ENCODE measurements at places on chromosomes 6 and 20.

GRCh38 chr6:25544833-25545232, 107.2 kb upstream of the SCGN start:
- no peak overlapping the region for H3K27ac ChIP-seq
- DNase-seq = no peak
- peaks cover 8% of the 10 kb centered on the region for H3K27me3 ChIP-seq
- peaks cover 15% of the 10 kb centered on the region for H3K36me3 ChIP-seq

DNA sequence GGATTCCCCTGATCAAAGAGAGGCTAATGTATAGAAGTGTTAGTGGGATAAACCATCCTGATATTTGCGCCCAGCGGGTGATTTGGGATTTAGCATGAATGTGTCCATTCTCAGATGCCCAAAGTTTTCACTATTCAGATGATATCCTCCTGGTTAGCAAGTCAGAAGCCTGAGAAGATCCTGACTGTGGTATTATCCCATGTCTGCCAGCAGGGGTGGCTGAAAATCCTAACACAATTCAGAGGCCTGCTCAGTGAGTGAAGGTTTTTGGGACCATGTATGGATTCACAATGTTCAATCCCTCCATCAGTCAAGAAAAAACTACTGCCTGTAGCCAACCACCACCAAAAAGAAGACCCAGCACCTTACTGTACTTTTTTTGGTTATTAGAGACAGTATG, 34.1 kb upstream of the SPACA1 start:
- H3K27me3 ChIP-seq = peaks cover 3% of the 10 kb centered on the region
- no peak for DNase-seq
- H3K36me3 ChIP-seq = no peaks in the 10 kb centered on the region
- H3K4me3 ChIP-seq = no peak overlapping the region
- H3K4me1 ChIP-seq = no peaks in the 10 kb centered on the region
- H3K27ac ChIP-seq = no peak overlapping the region

GRCh38 chr20:53220482-53221307, 248.5 kb downstream of the TSHZ2 start:
- H3K36me3 ChIP-seq = peaks cover 17% of the 10 kb centered on the region
- no peak overlapping the region for H3K27ac ChIP-seq
- peaks cover 7% of the 10 kb centered on the region for H3K27me3 ChIP-seq
- H3K4me1 ChIP-seq = peaks cover 19% of the 10 kb centered on the region
- DNase-seq = no peak

DNA sequence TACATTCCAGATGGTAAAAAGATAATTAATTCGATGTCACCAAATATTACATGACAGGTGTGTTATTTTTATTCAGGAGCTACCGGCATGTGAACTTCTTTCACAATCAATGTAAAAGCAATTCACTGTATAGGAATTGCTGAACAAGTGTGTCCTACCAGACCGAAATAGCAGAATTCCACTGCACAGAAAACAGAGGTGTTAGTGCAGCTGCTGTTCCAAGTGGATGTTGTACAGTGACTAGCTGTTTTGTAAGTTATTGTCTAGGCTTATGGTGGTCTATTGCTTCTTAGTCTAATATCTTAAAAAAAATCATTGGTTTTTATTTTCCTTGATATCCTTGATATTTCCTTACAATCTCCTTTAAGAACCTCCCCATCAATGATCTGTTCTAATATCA, 107.4 kb downstream of the COL19A1 start:
- no peaks in the 10 kb centered on the region for H3K4me1 ChIP-seq
- no peak for DNase-seq
- H3K27me3 ChIP-seq = no peaks in the 10 kb centered on the region
- no peak overlapping the region for H3K27ac ChIP-seq

DNA sequence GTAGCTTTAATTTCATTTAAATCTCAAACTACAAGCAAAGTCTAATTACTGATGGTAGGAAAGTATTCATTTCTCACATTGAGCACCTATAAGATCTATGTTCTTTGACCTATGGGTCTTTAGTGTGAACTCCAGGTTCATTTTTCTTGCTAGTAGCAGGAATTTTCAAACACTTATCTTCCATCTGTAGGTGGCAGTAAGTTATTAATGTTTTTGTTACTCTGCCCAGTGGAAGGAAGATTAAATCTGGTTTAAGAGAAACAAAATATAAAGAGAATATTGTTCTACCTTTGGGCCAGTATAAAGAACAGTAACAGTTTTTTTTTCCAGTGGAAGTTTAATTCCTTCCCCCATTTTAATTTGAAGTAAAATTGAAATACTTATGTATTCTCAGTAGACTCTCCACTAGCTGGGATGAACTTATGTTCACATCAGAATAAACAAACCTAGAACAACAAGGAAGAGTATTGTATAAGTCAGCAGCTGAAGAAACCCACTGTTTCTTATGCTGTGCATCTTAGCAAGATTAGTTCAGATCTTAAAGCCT, 328.2 kb downstream of the PHF3 start:
- H3K27me3 ChIP-seq = peaks cover 3% of the 10 kb centered on the region
- no peak for DNase-seq

DNA sequence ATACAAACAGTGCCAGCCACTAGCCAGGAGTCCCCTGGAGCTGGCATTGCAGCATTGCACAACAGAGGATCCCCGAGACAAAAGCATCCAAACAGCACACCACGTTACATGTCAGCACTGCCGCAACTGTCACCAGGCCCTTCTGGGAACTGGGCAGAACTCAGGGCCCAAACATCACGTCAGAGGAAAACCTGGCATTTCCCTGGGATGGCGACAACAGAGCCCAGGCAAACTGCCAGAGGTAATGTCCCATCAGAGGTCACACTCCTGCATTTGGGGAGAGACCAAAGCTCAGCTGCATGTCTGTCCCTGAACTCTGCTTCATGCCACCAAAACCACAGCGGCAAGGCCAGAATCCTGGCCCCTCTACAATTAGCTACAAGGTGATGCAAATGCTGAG, 36.3 kb downstream of the PPP1R3G start:
- H3K4me1 ChIP-seq = peaks cover under 1% of the 10 kb centered on the region
- H3K36me3 ChIP-seq = peaks cover 10% of the 10 kb centered on the region
- no peak overlapping the region for H3K27ac ChIP-seq
- no peaks in the 10 kb centered on the region for H3K27me3 ChIP-seq
- no peak overlapping the region for H3K4me3 ChIP-seq

DNA sequence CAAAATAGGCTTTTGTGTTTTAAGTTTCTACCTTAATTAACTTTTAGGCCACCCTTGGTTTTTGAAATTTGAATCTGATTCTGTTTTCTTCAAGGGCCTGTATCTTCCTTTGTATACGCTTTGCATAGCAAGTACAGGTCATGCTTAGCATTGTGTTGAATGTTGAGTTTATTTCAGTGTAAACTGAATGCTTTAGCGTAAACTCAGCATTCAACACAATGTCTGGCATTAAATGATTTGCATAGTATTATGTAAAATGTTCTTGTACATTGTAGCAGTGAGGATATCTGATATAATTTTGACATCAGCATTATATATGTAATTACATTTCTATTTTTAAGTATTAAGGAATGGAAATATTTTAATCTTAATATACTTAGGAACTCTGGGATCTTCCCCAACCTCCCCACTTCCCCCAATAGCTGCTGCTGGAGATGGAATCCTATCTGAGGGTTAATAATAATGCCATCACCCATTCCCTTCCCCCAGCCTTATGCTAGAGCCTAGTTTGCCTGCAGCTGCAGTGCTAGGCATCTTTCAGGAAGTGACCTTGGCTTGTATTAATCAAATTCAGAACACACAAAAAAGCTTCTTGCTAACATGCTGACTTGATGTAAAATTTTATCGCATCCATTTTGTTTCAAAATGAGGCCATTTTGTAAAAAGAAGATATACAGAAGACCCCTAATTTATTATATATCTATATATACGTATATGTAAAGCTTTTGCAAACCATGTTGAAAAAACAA, 73.1 kb downstream of the NCOA3 start:
- H3K36me3 ChIP-seq = peaks cover 41% of the 10 kb centered on the region
- DNase-seq = no peak
- H3K4me1 ChIP-seq = peaks cover 70% of the 10 kb centered on the region
- peaks cover 4% of the 10 kb centered on the region for H3K27me3 ChIP-seq

DNA sequence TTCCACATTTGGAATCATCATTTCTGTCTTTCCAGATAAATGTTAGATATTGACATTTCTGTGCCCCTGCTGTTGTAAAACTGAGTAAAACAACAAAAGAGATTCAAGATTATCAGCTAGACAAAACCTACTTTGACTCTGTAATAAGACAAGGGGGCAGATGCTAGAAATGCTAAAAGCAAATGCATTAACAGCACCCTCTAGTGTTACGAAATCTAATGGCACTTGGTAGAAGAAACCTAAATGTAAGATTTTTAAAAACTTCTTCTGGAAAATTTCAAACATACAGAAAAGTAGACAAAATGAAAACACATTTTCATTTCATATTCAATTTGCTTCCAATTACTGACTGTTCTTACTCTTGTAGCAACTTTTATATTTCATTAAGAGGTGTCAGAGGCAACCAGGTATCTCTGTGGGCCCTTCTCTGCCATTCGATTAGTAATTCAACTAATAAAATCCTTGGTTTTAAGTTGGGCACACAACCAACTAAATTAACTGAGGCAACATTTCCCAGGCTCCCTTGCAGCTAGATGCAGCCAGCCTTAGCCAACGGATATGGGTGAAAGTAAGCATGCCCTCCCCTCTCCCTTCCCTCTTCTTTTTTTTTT, 45.0 kb downstream of the SLC23A2 start:
- H3K27ac ChIP-seq = no peak overlapping the region
- H3K36me3 ChIP-seq = peaks cover 7% of the 10 kb centered on the region
- no peak for DNase-seq
- peaks cover 11% of the 10 kb centered on the region for H3K4me1 ChIP-seq
- H3K4me3 ChIP-seq = no peak overlapping the region
- no peaks in the 10 kb centered on the region for H3K27me3 ChIP-seq

- H3K27ac ChIP-seq = no peak overlapping the region
- no peaks in the 10 kb centered on the region for H3K4me1 ChIP-seq
- H3K36me3 ChIP-seq = no peaks in the 10 kb centered on the region
- H3K4me3 ChIP-seq = no peak overlapping the region
- H3K27me3 ChIP-seq = peaks cover 48% of the 10 kb centered on the region
- DNase-seq = peak; percentile 88
Observed at GRCh38 chr6:34115403-34115795, 30.5 kb downstream of the GRM4 start.

DNA sequence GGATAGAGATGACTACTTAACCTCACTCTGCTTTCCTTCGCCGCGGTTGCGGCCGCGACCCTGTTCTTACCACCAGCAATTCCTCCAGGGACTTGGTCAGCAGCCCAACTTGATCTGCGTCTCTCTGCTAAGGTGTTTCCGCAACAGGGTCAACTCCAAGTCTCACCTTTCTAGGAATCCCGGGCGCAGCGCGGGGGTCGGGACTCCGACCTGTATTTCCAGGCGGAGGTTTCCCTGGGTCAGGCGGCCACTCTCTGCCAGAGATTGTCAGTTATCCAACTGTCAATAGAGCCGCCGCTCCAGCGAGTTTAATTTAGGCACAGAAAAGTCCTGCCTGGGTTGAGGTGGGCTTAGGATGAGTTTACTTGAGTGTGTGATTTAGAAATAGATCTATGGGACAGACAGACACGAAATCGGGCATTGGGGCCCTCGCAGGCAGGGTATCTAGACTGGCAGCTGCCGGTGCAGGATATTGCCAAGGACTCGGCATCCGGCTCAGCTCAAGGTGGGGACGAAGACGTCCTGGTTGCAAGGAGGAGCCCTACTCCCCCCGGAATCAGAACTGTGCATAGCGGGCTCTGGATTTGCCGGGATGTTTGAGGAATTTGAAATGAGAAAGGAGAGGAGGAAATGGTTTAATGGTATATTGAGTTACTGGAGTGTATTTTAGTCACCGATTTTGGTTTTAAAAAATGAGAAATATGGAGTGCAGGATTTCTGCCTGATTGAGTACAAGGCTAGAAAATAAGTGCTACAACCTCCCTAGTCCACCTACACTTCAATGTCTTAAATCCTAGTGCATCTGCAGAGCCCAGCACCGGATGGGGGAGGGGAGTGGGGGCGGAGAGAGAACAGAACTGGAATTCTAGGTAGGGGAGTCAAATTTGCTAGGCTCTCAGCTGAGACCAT, 23.7 kb downstream of the POM121L2 start:
- no peak overlapping the region for H3K27ac ChIP-seq
- H3K36me3 ChIP-seq = peaks cover 7% of the 10 kb centered on the region
- peak; percentile 45 for DNase-seq
- H3K4me1 ChIP-seq = peaks cover 39% of the 10 kb centered on the region
- H3K4me3 ChIP-seq = peak overlapping the region; percentile 83

GRCh38 chr6:16494793-16495192, 256.4 kb downstream of the GMPR start:
- peaks cover 3% of the 10 kb centered on the region for H3K36me3 ChIP-seq
- DNase-seq = no peak
- no peak overlapping the region for H3K27ac ChIP-seq
- peaks cover 9% of the 10 kb centered on the region for H3K4me1 ChIP-seq
- H3K27me3 ChIP-seq = peaks cover 3% of the 10 kb centered on the region

GRCh38 chr6:85917522-85917921, 274.8 kb upstream of the SYNCRIP start:
- no peak overlapping the region for H3K4me3 ChIP-seq
- no peak for DNase-seq
- H3K36me3 ChIP-seq = no peaks in the 10 kb centered on the region
- H3K27ac ChIP-seq = no peak overlapping the region
- H3K4me1 ChIP-seq = no peaks in the 10 kb centered on the region
- H3K27me3 ChIP-seq = no peaks in the 10 kb centered on the region

- H3K27ac ChIP-seq = no peak overlapping the region
- no peak overlapping the region for H3K4me3 ChIP-seq
- H3K4me1 ChIP-seq = no peaks in the 10 kb centered on the region
Observed at GRCh38 chr6:70351461-70351860, 48.6 kb upstream of the COL9A1 start.

DNA sequence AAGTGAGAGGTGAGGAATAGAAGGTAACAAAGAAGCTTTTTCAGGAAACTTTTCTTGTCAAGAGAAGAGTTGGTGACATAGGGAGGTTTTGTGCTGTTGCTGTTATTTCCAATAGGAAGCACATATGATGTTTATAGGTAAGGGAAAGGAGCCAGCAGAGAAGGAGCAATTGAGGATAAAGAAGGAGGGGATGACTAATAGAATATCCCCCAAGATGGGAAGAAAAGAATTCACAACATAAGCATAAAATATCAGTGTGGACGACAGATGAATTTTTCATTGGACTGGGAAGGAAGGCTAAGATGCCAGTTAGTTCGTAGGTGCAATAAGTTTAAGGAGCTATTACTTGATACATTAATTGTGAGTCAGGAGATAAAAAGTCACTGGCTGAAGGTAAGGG, 8.5 kb upstream of the BEND6 start:
- H3K4me3 ChIP-seq = no peak overlapping the region
- no peak for DNase-seq
- H3K4me1 ChIP-seq = no peaks in the 10 kb centered on the region
- H3K27me3 ChIP-seq = no peaks in the 10 kb centered on the region

DNA sequence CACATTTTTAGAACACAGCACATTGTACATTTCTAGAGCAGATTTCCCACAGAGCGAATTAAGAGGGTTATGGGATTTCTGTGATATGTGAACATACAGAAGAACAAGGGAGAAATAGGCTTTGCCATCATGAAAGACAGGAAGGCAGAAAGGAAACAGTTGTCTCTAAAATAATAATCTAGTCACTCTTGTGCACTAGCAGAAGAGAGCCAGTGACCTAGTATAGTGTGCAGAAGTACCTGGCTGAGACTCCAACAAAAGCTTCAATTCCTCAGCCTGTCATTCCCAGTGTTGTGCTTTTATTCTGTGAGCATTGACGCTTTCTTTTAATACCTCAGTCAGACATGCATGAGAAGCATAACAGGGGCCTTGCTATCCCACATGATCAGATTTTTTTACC, 17.8 kb upstream of the DCBLD1 start:
- H3K4me1 ChIP-seq = no peaks in the 10 kb centered on the region
- H3K27ac ChIP-seq = no peak overlapping the region
- DNase-seq = no peak
- H3K27me3 ChIP-seq = peaks cover 11% of the 10 kb centered on the region
- no peak overlapping the region for H3K4me3 ChIP-seq

- H3K4me1 ChIP-seq = peaks cover 59% of the 10 kb centered on the region
- H3K4me3 ChIP-seq = no peak overlapping the region
- no peaks in the 10 kb centered on the region for H3K27me3 ChIP-seq
Observed at GRCh38 chr20:34045930-34046725, 52.4 kb downstream of the RALY start.

Data from nephron progenitor cell (in vitro differentiated cells).